Stimulated activated CD8-positive, alpha-beta memory T cell treated with anti-CD3 and anti-CD28 coated beads, Interleukin-7, amount 100 ng/mL, for 24 hours (primary cell): ENCODE measurements at places on chromosomes 1 and 21.

DNA sequence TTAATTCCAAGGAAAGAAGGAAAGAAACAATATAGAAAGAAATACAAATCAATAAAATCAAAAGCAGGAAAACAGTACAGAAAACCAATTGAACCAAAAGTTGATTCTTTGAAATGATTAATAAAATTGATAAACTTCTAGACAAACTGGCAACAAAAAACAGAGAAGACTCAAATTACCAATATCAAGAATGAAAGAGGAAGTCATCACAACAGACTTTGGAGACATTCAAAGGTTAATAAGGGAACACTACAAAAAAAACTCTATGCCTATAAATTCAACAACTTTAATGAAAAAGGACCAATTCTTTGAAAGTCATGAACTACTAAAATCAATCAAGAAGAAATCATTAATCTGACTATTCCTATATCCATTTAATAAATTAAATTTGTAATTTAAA is 329.3 kb upstream of the NR5A2 start:
- DNase-seq: no peak

DNA sequence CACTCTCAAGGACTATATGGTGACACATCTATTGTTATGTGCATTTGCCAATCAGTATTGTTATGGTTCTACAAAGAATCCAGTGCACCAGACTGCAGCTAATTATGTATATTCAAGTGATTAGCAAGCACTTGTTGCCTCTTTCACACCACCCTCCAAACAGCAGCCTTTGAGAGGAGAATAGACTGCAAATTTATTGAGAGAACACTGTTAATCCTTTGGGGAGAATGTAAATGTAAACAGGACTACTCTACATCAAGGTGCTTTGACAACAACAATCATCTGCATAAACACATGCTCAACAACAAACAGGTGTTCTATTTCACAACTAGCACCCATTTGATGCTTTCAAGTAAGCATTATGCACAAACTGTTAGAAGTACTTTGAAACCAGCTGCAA is 117.4 kb downstream of the AKT3 start:
- no peak for DNase-seq

- no peak for DNase-seq
Measured at GRCh38 chr1:228994676-228995594, 259.7 kb downstream of the RHOU start.

GRCh38 chr21:32332463-32332951 is 33.9 kb downstream of the MRAP start:
- DNase-seq: no peak

DNA sequence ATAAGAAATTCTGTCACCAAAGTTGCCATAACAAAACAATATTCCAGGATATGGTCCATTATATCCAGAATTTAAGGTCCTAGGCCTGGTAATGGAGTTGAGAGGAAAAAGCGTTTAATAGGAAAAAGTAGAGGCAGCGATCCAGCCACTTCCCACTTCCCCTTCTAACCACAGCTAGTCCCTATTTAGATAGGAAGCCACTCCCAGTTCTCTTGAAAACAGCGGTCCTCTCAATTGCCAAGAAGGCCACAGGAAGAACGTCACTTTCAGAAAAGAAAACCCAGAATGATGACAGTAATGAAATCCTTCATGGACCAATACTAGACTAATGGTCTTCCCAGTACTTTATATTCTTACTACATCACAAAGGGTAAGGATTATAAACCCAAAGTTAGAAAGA is 38.6 kb downstream of the ABL2 start:
- DNase-seq: no peak

DNA sequence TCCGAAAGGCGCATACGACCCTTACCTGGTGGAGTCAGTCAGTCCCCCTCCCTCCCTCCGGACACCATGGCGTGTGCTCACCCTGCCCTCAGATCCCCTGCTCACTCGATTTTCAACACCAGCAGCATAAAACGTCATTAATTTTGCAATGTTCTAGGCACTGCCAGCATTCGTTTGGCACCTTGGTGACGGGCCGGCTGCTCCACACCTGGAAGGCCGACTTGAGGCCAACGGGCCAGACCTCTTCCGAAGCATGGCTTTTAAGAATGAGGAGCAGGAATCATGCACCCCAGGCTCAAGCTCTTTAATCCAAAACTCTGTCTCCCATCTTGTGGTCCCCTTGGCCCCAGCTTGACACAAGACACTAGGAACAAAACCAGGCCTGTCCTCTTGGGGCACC is 33.1 kb downstream of the NPHP4 start:
- no peak for DNase-seq
